ENCODE measurements at places on chromosomes 4 and X. TPM values are rescaled to one million over a fixed set of nuclear protein-coding genes. Genes with fewer than 3 reads are reported as not detected.
A peak's percentile ranks its signal among the peaks of the same experiment; 100 is the strongest.

DNA sequence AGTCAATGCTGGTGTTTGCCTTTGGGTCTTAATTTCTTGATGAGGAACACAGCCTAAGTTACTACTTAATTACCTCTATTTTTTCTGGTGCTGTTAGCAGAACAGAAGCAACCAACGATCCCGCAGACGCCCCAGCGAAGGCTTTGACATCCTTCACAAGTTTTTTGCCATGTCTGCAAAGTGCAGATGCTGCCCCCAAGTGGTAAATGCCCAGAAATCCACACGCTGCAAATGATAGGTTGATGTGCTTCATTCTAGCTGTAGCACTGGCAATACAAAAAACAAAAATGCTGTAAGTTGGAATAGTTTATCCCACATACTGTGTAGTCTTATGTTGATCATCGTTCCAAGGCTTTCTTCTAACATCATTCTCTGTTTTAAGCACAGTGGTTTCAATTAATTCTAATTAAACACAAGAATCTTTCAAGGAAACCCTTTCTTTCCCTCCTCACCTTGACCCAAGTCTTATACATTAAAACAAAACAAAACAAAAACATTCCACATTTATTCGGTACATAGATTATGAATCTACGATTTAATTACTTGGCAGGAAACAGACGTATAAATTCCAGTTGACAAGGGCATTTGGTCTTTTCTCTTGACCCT, 1.2 kb downstream of the PNPLA4 start:
- H3K4me1 ChIP-seq, result peaks cover 11% of the 10 kb centered on the region

DNA sequence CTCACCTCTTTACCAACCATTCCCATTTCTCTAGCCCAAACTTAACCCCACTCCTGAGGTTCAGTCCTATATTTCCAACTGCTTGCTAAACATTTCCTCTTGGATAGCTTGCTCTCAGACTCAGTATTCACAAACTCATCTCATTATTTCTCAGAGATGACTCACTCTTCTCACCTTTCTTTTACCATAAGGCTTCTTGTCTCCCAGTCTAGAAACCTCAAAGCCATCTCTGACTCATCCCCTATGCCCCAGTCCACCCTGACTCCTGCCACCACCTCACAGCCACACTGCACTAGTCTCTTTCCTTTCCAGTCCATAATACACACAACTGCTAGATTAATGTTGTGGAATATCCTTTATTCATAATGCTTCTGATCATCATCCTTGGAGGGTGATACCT, 4.8 kb downstream of the FRMPD3 start:
- H3K4me3 ChIP-seq, result no peak overlapping the region
- H3K36me3 ChIP-seq, result no peaks in the 10 kb centered on the region
- no peaks in the 10 kb centered on the region for H3K4me1 ChIP-seq
- no peak for DNase-seq
- no peaks in the 10 kb centered on the region for H3K27me3 ChIP-seq

DNA sequence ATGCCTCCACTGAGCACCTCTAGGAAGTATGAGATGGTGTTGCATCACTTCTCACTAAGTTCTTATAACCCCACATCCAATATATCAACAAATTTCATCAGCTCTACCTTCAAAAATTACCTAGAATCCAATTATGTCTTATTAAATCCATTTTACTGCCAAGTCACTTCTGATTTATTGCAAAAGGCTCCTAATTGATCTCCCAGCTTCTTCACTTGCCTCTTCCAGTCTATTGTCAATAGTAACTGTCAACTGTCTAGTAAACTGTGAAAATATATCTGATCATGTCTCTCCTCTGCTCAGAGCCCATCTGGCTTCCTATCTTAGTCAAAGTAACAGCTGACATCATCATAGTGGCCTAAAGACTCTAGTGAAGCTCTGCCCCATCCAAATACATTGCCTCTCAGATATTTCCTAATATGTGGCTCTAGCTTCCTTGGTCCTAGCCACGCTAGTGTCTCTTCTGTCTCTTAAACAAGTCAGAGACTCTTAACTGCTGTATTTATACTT, 414.5 kb upstream of the ATOH1 start:
- no peaks in the 10 kb centered on the region for H3K27me3 ChIP-seq
- no peak overlapping the region for H3K4me3 ChIP-seq
- H3K4me1 ChIP-seq, result no peaks in the 10 kb centered on the region
- no peak for DNase-seq

DNA sequence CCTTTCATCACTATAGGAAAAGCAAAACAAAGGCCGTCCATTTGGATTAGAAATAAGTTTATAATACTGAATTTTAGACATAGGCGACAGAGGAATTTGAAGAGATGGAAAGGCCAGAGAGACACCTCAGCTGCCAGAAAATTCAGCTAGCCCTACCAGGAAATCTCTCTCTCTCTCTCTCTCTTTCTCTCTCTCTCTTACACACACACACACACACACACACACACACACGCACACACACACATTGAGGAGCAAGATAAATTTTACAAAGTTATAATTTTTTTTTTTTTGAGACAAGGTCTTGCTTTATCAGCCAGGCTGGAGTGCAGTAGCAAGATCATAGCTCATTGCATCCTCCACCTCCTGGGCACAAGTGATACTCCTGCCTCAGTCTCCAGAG, 1.4 kb downstream of the XK start:
- no peaks in the 10 kb centered on the region for H3K36me3 ChIP-seq
- no peaks in the 10 kb centered on the region for H3K27me3 ChIP-seq
- H3K27ac ChIP-seq, result peak overlapping the region; percentile 78
- DNase-seq, result no peak
- no peak overlapping the region for H3K4me3 ChIP-seq

Gene LRIT3
- 0.26 TPM for total RNA-seq

- H3K36me3 ChIP-seq, result no peaks in the 10 kb centered on the region
- H3K4me3 ChIP-seq, result no peak overlapping the region
- no peak overlapping the region for H3K27ac ChIP-seq
- H3K27me3 ChIP-seq, result no peaks in the 10 kb centered on the region
- peak; percentile 42 for DNase-seq
Observed at GRCh38 chr4:158624889-158625478, 46.7 kb downstream of the C4orf46 start.

DNA sequence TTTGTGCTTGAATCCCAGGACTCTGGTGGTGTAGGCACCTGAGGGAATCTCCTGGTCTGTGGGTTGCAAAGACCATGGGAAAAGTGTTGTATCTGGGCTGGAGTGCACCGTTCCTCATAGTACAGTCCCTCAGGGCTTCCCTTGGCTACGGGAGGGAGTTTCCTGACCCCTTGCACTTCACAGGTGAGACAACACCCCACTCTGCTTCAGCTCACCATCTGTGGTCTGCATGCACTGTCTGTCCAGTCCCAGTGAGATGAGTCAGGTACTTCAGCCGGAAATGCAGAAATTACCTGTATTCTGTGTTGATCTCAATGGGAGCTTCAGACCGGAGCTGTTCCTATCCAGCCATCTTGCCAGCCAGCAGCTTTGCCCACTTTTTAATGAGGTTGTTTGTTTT, 353.0 kb upstream of the IRS4 start:
- no peaks in the 10 kb centered on the region for H3K4me1 ChIP-seq
- DNase-seq, result no peak
- H3K27ac ChIP-seq, result no peak overlapping the region
- H3K36me3 ChIP-seq, result no peaks in the 10 kb centered on the region
- no peaks in the 10 kb centered on the region for H3K27me3 ChIP-seq

- no peak overlapping the region for H3K4me3 ChIP-seq
- H3K27ac ChIP-seq, result no peak overlapping the region
- no peaks in the 10 kb centered on the region for H3K27me3 ChIP-seq
- peaks cover 17% of the 10 kb centered on the region for H3K36me3 ChIP-seq
Observed at GRCh38 chr4:17597517-17597916, 16.9 kb upstream of the MED28 start.

- no peaks in the 10 kb centered on the region for H3K36me3 ChIP-seq
- H3K27me3 ChIP-seq, result no peaks in the 10 kb centered on the region
- H3K27ac ChIP-seq, result no peak overlapping the region
- no peaks in the 10 kb centered on the region for H3K4me1 ChIP-seq
Observed at GRCh38 chrX:17077361-17077760, 130.9 kb downstream of the REPS2 start.

GRCh38 chr4:115275615-115276014, 162.2 kb upstream of the NDST4 start:
- no peak overlapping the region for H3K27ac ChIP-seq
- H3K4me1 ChIP-seq, result no peaks in the 10 kb centered on the region

Gene DCAF8L2
- not detected for total RNA-seq

Gene IBSP
- not detected for total RNA-seq

Gene RRH
- not detected for total RNA-seq

Gene CDX4
- total RNA-seq, result not detected

GRCh38 chrX:132488180-132488705, 595 bp downstream of the MBNL3 start:
- H3K36me3 ChIP-seq, result no peaks in the 10 kb centered on the region
- DNase-seq, result peak; percentile 18
- peak overlapping the region; percentile 95 for H3K27ac ChIP-seq
- peak overlapping the region; percentile 17 for H3K4me3 ChIP-seq
- no peaks in the 10 kb centered on the region for H3K27me3 ChIP-seq

DNA sequence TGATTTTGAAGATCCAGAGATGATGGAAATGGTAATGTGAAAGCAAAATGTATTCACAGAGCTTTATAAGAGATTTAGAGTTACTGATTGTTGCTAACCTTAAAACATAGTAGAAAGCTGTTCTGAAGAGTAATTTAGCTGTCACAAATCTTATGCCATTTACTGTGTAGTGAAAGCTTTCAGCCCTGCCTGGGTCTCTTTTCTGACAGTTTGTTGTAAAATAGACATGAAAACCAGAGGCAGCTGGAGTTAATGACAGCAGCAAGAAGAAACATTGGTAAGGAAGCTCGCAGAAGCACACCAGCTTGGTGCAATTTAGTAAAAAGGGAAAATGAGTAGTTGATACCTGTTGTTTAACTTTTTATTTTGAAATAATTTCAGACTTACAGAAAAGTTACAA, 21.1 kb downstream of the POLR2B start:
- no peak overlapping the region for H3K4me3 ChIP-seq
- H3K4me1 ChIP-seq, result peaks cover 9% of the 10 kb centered on the region
- H3K27me3 ChIP-seq, result no peaks in the 10 kb centered on the region
- peaks cover 31% of the 10 kb centered on the region for H3K36me3 ChIP-seq
- no peak for DNase-seq

DNA sequence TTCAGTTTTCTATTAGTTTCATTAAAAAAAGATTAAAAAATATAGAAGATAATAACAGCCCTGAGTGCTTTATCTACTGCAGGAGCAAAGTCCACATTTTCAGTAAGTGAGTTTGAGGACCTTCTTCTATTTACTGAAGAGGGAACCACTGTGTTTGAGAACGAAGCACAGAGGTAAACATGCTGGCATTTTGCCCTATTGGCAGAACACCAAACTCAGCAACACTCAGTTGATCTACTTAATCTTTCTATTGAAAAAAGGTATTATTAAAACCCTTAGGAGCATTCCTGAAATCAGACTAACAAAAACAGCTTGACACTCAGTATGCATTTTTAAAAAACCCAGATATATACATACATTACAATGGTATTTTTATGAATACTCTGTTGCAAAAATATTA, 1496.7 kb downstream of the TECRL start:
- DNase-seq, result peak; percentile 10
- no peaks in the 10 kb centered on the region for H3K36me3 ChIP-seq
- H3K4me1 ChIP-seq, result no peaks in the 10 kb centered on the region
- no peak overlapping the region for H3K27ac ChIP-seq

Gene MAD2L1
- total RNA-seq, result 0.78 TPM

DNA sequence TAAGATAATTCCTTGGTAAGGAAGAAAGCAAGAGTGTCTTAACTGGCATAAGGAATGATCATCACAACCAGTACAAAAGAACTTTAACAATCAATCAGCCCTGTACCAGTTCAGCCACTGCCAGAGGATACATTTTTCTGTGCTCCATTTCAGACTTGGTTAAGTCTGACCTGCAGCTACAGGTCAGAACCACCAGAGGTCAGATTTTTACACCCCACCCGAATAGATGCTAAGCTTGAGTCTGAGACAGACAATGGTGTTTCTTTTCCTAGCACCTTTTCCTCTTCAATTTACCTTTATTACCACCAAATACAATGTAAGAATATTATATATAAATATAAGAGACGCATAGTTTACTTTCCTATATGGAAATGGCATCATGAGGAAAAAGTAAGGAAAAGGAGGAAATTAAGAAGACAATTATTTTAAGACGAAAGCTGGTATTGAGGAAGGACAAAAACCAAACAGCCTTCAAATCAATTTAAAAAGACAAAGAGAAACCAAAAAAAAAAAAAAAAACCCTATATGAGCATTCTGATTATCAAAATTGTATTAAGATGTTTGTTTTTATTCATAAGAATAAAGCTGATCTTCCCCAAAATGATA, 215.3 kb upstream of the TTC29 start:
- no peak overlapping the region for H3K27ac ChIP-seq
- no peak for DNase-seq
- H3K36me3 ChIP-seq, result no peaks in the 10 kb centered on the region
- H3K4me3 ChIP-seq, result no peak overlapping the region
- H3K27me3 ChIP-seq, result peaks cover 3% of the 10 kb centered on the region

GRCh38 chrX:150693725-150694574, 754 bp downstream of the MTMR1 start:
- H3K36me3 ChIP-seq, result no peaks in the 10 kb centered on the region
- H3K27ac ChIP-seq, result peak overlapping the region; percentile 88
- peak; percentile 75 for DNase-seq
- H3K4me1 ChIP-seq, result peaks cover 20% of the 10 kb centered on the region

GRCh38 chrX:70139736-70140135, 6.5 kb downstream of the IGBP1 start:
- peaks cover 9% of the 10 kb centered on the region for H3K4me1 ChIP-seq
- no peak for DNase-seq
- no peaks in the 10 kb centered on the region for H3K27me3 ChIP-seq
- no peak overlapping the region for H3K4me3 ChIP-seq
- H3K36me3 ChIP-seq, result no peaks in the 10 kb centered on the region

Gene MAGEE2
- total RNA-seq, result not detected

Gene MAOB
- 22.4 TPM for total RNA-seq

GRCh38 chr4:5399124-5399523, 309.2 kb downstream of the EVC2 start:
- no peak overlapping the region for H3K27ac ChIP-seq
- DNase-seq, result no peak
- no peaks in the 10 kb centered on the region for H3K36me3 ChIP-seq
- H3K4me1 ChIP-seq, result no peaks in the 10 kb centered on the region
- no peaks in the 10 kb centered on the region for H3K27me3 ChIP-seq
- no peak overlapping the region for H3K4me3 ChIP-seq

All from body of pancreas (tissue), 4 donors.